ENCODE measurements at places on chromosomes 4 and X. TPM values are rescaled to one million over a fixed set of nuclear protein-coding genes. Genes with fewer than 3 reads are reported as not detected.

DNA sequence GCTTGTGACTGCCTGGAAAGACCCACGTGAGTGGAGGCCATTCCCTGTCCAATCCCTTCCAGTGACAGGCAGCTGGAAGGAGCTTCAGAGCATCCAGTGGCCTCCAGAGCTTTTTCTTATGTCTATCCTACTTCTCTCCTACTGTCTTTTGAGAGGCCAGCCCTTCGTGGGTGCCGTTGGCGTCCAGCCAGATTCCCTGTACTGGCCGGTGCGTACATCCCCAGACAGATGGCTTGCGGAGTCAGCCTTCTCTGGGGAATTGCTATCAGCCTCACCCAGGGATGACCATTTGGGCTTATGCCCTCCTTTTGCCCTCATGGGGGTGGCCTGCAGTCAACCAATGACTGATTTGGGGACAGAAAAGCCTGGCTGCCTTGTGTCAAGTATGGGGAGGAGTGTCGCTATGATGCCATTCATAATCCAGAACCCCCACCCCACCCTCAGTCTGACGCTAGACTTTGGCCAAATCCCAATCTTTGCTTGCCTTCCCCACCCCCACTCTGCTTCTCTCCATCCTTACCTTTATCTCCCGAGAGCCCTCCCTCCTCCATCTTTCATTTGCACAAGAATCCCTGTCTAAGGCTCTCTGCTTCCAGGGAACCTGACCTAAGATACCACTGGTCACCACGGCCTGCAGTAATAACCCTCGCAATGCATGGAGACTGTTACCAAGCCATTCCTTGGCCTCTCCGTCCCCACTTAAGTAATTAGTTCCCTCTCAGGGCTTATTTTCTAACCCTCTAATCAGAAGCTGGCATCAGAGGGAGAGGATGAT is 150.3 kb upstream of the BCOR start:
- no peak for DNase-seq

DNA sequence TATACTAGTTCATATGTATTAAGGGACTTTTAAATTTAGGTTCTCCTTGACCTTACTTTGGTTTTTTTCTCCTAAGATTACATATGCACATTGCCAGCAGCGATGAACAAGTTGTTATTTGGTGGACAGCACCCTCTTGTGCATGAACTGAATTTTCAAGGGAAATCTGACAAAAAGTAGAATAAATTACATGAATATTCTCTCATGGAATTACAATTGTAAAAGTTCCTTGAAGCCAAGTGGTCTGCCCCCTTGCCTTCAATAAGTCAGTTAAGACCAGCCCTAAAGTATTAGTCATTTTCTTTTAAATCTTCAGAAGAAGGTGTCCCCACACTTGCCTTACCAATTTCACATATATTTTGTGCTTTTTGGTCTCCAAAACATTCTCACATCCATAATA is 30.7 kb upstream of the SMARCA5 start:
- DNase-seq = no peak

- DNase-seq = no peak
Measured at GRCh38 chr4:102411408-102411807, 66.1 kb upstream of the SLC39A8 start.

GRCh38 chrX:25013632-25014365 is 2.0 kb downstream of the ARX start:
- DNase-seq = no peak

GRCh38 chr4:46993075-46994006 is at the start of gene GABRA4:
Gene GABRA4, minus strand, starts transcription at chr4:46993581. Its CDS starts 157 bp downstream, at chr4:46993424.
- no peak for DNase-seq

DNA sequence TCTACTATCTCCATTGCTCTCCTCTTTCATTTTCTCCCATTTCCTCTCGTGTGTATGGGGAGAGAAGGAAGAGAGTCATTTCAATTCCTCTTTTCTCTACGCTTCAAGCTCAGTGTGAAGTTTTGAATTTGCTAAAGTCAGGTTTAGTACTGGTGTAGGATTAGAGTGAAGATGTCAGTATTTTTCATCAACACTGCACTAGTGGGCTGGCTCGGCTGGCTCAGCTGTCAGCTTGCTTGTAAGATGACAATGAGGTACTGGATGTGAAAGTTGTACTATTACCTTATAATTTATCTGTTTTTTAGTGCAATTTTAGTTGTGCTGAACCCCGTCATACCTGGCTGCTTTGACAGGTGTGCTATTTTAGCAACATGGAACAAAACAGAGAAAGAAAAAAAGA is 2.1 kb upstream of the SH2D1A start:
- no peak for DNase-seq

GRCh38 chr4:159240687-159241086 is 137.8 kb downstream of the RAPGEF2 start:
- no peak for DNase-seq

- no peak for DNase-seq
Measured at GRCh38 chrX:679291-679979, 48.8 kb downstream of the SHOX start.

DNA sequence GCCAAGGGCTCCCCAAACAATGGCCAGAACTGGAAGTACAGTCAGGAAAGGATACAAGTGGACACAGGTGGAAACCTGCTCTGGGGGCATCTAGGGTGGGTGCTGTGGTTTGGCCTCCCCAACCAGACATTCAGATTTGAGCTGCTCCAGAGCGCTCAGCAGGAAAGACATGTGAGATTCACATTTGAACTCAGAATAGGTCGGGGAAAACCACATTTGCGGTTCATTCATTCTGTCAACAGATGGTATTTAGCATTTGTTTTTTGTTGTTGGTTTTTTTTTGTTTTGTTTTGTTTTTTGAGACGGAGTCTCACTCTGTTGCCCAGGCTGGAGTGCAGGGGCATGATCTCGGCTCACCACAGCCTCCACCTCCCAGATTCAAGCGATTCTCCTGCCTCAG is 44.0 kb downstream of the STEEP1 start:
- DNase-seq = no peak

GRCh38 chr4:67880866-67881610 is 2.8 kb downstream of the TMPRSS11D start:
- DNase-seq = no peak

DNA sequence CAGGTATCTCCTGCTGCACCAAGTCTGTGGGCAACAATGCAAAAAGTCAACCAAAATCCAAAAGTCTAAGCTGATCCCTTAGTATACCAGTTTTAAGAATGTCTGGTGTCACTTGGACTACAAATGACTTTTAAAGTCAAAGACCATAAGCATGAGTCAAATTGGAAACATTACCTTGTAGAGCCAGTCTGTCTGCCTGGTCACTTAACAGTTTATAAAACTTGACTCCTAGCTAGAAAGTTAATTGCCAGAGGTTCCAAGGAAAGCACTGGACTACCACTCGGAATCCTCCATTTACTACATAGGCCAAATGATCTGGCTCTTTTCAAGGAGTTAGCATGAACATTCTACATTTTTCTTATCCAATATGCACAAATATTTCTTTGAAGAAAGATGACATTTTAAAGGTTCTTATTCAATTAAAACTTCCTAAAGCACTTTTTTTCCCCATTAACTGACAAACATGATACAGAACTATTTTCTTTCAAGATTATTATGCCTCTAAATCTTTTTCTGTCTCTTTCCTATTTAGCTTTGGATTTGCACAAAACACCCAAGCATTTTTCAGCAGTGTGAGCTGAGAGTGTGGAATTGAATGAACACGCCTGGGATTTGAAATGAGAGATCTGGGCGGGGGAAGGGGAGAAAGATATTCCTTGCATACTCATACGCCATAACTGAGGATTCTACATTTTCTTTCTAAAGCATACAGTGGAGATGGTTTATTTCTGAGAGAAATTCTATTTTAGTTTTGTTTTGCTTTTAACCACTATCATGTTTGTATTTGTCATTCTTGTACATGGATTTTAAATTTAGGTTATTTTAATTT is 188.4 kb downstream of the SHROOM3 start:
- DNase-seq = no peak

GRCh38 chr4:72311291-72311690 is 257.7 kb downstream of the ADAMTS3 start:
- no peak for DNase-seq

GRCh38 chr4:76995776-76996175 is 46.2 kb downstream of the SEPTIN11 start:
- no peak for DNase-seq

DNA sequence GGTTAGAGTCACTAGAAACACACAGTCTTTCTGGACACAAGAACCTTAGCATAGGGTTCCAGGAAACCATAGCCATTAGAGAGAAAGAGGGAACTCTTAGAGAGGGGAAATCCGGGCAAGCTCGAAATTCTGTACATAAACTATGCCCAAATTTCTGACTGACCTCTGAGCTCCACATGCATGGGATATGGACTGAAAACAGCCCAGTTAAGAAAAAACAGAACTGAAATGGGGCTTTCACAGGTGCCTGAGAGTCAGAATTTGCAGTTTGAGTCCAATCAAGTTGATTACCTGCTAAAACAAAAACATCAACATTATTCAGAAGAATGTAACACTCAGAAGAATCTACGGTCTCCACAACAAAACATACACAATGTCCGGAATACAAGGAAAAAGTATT is 13.1 kb downstream of the DCHS2 start:
- DNase-seq = no peak

DNA sequence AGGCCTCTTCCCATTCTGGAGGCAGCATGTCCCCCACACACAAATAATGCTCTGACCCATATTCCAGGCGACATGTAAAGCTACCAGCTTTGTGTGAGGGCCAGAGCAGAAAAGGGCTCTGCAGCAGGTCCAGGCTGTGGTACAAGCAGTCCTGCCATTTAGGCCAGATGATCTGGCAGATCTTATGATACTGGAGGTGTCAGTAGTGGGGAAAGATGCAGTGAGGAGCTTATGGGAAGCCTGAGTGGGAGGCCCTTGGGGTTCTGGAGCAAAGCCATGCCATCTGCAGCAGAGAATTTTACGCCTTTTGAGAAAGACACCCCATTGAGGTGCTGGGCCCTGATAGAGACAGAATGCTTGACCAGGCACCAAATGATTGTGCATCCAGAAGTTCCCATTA is 7.7 kb downstream of the SYN1 start:
- no peak for DNase-seq

DNA sequence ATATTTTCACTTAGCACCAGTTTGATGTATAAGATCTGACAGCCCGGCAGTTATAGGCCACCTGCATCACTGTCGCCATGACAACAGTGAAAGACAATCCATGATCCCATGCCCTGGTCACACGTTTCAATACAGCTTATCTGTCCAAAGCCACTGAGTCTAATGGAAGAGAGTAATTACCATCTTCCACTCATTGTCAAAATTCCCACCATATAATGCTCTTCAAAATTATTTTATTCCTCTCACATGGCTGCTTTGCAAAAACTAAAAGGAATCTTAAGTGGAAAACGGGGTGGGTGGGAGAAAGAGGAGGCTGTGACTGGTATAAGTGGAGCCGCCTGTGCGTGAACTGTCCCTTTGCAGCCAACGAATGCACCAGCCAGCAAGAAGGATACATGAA is 44.2 kb downstream of the MAML3 start:
- DNase-seq = no peak

FDCSP gene
- polyA plus RNA-seq = not detected

CSAG2 gene
- 0.40 TPM for polyA plus RNA-seq

PCDH11X gene
- polyA plus RNA-seq = not detected

C4orf54 gene
- polyA plus RNA-seq = not detected

INPP4B gene
- polyA plus RNA-seq = 1.8 TPM

CCKAR gene
- not detected for polyA plus RNA-seq

NEUROG2 gene
- polyA plus RNA-seq = 0.66 TPM

SEC24D gene
- polyA plus RNA-seq = 54.5 TPM

CSAG1 gene
- polyA plus RNA-seq = not detected

Data from GM12878 (cell line).